ENCODE measurements at places on chromosomes 3 and 15.

GRCh38 chr3:57091521-57092273, 31.2 kb downstream of the SPATA12 start:
- DNase-seq = no peak

GRCh38 chr3:177789500-177789899, 592.2 kb upstream of the TBL1XR1 start:
- no peak for DNase-seq

GRCh38 chr3:127680798-127681221, 8.1 kb downstream of the ABTB1 start:
- DNase-seq = peak; percentile 15

GRCh38 chr3:46935168-46935858, 41.2 kb downstream of the CCDC12 start:
- no peak for DNase-seq

DNA sequence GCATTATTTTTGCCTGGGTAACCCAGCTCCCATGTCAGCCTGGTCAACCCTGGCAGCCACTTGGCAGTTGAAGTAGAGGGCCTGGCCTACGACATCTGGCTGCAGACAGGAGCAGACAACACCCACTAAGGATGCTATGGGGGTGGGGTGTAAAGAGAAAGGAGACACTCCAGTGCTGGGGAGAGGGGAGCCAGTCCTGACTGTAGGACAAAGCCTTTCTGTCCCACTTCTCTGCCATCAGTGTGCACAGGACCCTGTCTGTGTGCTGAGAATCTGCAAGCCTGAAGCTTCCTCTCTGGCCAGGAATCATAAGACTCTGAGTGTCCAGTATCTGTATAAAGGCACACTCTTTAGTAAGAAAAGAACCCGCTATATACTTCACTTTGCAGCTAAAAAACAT, 96.3 kb upstream of the CHRM5 start:
- DNase-seq = no peak

- no peak for DNase-seq
Observed at GRCh38 chr3:58005669-58006068, 2.6 kb upstream of the FLNB start.

- DNase-seq = no peak
Observed at GRCh38 chr3:106067711-106068110, 198.9 kb upstream of the CBLB start.

- DNase-seq = no peak
Observed at GRCh38 chr15:31373096-31373865, 46.6 kb downstream of the KLF13 start.

- no peak for DNase-seq
Observed at GRCh38 chr15:66722757-66723540, 20.9 kb downstream of the SMAD6 start.

DNA sequence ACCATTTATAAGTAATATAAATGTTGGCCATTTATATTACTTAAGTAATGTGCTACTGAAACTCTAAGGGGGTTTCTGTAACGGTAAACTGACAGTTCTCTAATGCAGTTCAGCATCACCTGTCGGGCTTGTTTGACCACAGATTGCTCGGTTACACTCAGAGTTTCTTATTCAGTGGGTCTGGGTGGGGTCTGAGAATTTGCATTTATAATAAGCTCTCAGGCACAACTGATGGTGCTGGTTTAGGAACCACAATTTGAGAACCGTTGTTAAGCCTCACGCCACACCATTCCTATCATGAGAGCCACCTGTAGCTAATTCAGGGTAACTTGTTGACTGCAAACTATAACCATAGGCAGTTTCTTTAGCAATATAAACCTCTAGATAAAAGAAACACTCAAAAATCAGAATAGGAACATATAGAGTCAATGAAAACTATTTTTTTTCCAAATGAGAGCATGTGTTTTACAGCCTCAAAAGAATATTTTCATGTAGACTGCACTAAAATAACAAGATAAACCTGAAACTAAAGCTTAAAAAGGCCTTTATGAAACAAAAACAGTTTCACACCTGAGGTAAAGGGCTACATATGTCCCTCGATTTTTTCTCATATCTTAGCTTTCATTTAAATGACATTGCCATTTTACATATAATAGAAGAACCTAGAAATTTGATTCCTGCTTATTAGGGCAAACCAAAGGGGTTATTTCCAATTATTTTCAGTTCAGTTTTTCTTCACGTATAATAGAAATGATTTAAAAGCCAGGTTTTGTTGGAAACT, 604.8 kb downstream of the UNC13C start:
- no peak for DNase-seq

DNA sequence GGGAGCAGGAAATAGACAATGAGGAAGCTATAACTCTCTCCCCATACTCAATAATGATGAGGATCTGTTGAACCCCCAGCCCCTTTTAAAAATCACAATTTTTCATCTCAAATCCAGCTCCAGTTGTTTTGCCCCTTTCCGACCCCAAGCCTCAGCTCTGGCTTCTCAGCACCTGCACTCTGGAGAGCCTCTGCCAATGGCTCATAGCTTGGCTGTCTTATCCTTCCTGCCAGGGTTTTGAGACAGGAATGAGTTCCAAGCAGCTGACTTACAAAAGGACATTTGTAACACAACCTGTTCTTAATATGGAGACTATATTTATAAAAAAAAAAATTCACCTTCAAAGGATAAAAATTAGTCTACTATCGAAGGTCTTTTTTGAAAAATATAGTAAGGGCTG, 105.9 kb upstream of the NEDD4 start:
- DNase-seq = no peak

DNA sequence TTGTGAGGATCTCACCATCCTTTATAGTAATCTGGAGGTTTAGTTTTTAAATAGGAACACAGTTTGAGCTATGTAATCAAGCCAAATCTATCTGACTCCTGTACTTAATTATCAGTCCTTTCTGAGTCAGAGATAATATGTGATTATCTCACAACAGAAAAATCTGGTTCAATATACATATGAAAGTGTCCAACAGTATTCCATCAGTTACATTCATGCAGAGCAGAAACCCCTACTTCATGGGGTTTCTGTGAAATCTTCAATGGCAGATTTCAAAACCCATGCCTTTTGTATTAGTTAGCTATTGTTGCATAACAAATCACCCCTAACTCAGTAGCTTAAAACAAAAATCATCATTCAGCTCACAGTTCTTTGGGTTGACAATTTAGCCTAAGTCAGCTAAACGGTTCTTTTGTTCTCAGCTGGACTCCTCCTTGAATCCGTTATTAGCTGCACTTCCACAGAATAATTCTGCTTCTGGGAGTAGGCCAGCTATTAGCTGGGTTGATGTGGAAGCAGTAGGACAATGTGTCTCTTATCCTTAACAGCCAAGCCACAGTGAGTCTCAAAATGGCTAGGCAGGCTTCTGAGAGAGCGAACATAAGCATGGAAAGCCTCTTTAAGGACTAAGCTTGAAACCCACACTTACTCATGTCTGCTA, 42.9 kb upstream of the ARPP21 start:
- no peak for DNase-seq

DNA sequence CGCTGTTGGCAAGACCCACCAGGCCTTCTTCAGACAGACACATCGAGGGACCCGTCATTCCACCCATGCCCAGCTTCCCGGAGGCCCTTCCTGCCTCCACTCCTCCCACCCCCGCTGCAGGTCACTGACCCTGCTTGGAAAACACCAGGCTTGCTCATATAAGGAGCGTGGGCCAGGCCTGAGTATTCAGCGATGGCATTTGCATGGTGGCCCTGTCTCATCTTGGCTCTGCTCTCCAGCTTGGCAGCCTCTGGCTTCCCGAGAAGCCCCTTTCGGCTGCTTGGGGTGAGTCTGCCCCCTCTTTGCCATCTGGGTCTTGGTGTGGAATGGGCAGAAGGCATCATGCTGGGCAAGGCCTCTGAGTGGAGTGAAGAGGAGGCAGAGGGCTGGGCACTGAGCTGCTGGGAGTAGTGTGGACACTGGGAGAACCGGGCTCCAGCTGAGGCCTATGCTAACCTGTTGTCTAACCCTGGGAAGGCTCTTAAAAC, at the start of gene ITIH3:
ITIH3 (plus strand) TSS at position 185 of the 488 bp plus-strand sequence; CDS start at position 193, 8 bp downstream.
- DNase-seq = no peak

Data from activated T-cell treated with anti-CD3 and anti-CD28 coated beads, Interleukin-2, amount 50 U/mL, for 1 hour (primary cell).